Stimulated activated CD8-positive, alpha-beta memory T cell treated with anti-CD3 and anti-CD28 coated beads, Interleukin-4, amount 100 ng/mL, for 48 hours (primary cell): ENCODE measurements at places on chromosomes 7 and 10.
A peak's percentile ranks its signal among the peaks of the same experiment; 100 is the strongest.

GRCh38 chr10:97876402-97876801 lies 26.8 kb downstream of the GOLGA7B start:
- no peak for DNase-seq

DNA sequence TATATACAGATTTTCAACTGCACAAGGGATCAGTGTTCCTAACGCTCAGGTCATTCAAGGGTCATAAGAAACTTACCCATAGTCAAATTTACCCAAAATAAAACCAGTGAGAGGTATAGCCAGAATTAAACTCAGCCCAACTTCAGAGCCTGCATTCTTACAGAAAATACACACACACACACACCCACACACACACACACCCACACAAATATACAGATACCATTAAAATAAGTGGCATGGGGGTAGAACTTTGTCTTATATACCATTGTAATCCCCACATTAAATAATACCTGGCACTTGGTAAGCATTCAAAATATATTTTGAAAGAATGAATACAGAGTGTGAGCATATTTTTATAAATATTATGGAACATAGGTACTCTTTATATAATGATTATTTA lies 93.8 kb downstream of the CHCHD3 start:
- no peak for DNase-seq

DNA sequence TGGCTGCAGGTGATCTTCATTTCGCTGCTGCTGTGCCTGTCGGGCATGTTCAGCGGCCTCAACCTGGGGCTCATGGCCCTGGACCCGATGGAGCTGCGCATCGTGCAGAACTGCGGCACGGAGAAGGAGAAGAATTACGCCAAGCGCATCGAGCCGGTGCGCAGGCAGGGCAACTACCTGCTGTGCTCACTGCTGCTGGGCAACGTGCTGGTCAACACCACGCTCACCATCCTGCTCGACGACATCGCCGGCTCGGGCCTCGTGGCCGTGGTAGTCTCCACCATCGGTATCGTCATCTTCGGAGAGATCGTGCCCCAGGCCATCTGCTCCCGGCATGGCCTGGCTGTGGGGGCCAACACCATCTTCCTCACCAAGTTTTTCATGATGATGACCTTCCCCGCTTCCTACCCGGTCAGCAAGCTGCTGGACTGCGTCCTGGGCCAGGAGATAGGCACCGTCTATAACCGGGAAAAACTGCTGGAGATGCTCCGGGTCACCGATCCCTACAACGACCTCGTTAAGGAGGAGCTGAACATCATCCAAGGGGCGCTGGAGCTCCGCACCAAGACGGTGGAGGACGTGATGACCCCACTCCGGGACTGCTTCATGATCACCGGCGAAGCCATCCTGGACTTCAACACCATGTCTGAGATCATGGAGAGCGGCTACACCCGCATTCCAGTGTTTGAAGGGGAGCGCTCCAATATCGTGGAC lies 1.3 kb downstream of the CNNM2 start:
- DNase-seq = peak; percentile 40

GRCh38 chr10:126911301-126911700 lies 6.1 kb downstream of the DOCK1 start:
- no peak for DNase-seq

DNA sequence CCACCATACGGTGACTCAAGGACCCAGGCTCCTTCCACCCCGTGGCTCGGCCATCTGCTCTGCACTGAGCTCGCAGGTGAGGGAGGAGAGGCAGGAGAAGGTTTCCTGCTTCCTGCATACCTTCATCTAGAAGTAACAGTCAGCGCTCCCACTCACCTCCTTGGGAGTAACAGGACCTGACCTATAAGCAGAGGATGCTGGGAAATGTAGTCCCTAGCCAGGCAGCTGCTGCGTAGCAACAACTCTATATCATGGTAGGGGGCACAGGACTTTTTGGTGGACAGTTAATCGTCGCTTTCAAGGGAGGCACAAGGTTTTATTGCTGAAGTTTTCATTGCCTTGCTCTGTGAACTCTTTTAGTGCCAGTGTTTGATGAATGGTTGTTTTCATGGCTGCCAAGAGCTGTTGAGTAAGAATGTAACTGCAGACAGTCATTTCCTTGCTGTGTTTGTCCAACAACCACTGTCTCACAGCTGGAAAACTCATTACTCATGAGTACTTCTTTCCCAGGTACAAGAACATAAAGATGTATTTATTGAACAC lies 10.2 kb upstream of the ZFYVE27 start:
- no peak for DNase-seq

- no peak for DNase-seq
Observed at GRCh38 chr7:138036135-138036534, 34.2 kb upstream of the CREB3L2 start.

GRCh38 chr7:19079066-19079465 lies 38.4 kb downstream of the TWIST1 start:
- no peak for DNase-seq

- no peak for DNase-seq
Observed at GRCh38 chr10:132209130-132209529, 22.4 kb downstream of the DPYSL4 start.

DNA sequence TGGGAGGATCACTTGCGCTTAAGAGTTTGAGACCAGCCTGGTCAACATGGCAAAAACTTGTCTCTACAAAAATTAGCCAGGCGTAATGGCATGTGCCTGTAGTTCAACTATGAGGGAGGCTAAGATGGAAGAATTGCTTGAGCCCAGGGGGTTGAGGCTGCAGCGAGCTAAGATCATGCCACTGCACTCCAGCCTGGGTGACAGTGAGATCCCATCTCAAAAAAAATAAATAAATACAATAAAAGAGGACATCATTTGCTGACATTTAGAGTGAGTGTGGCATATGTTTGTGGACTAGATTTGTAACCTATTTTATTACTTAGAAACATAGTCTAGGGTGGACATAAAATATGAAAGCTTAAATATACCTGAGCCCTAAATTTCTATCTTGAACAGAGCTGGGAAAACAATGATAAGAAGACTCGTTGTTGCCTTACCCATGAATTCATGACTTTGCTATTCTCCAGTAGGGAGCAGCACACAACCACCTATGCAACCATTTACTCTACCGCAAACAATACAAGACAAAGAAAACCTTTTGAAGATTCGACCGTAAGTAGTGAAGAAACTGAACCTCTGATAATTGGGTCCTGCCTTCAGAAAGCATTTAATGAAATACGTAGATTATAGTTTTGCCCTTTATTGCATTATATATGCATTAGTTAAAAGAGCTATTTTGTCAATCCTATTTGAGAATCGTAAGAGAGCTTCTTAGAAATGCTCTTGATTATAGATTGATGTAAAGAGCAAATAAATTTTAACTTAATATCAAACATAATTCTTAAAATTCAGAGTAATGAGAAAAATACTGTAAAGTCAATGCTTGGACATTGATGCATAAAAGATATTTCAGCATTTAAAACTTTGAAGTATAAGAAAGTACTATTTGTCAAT lies 83.5 kb downstream of the GNAT3 start:
- DNase-seq = no peak

DNA sequence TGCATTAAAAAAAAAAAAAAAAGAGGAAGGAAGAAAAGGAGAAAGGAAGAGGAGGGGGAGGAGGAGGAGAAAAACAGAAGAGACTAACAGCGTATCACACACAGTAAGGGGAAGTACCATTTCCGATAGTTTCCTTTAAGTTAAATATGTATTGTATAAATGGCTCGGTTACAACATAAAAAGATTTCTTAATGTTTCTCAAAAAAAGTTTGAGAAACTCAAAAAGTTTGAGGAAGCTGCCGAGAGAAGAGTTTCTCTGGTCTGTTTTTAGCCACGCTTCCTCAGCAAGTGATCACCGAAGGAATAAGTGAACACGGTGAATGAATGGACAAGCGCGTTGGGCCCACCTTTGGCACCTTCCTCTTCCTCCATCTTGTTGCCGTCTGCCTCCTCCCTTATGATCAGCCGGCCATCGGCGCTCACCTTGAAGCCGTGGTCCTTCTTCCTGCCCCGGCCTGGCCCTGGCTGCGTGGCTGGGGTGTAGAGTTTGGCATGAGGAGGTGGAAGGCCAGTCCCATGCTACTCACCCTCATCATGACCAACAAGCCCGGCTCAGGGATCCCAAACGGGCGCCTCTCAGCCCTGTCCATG lies 31.3 kb upstream of the FRAT2 start:
- no peak for DNase-seq

GRCh38 chr7:128405471-128406313 lies 4.1 kb downstream of the IMPDH1 start:
- DNase-seq = peak; percentile 68

DNA sequence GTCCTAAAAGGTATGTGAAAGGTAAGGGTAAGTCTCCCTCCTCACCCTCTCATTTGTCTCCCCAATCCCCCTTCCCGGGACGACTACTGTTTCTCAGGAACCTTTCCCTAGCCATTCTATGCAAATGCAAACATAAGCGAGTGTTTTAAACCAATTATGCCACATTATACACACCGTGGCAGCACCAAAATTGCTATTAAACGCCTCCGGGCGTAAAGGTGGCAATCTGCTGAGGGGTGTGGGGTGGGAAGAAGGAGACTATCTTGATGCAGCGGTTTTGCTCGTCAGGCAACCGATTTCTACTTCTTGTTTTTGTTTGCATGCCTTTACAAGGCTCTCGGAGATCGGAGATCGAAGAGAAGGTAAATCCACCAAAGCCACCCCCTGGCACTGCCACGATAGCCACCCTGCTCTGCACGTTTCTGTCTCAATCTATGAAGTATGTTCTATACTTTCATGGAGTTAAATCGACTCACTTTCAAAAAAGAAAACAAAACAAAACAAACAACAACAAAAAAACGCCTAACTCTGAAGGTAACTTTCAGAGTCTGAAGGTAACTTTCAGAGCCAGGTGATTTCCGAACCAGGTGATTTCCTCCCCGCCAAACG lies 46.0 kb upstream of the CDK1 start:
- no peak for DNase-seq

- no peak for DNase-seq
Observed at GRCh38 chr7:94418851-94419250, 24.2 kb downstream of the COL1A2 start.

DNA sequence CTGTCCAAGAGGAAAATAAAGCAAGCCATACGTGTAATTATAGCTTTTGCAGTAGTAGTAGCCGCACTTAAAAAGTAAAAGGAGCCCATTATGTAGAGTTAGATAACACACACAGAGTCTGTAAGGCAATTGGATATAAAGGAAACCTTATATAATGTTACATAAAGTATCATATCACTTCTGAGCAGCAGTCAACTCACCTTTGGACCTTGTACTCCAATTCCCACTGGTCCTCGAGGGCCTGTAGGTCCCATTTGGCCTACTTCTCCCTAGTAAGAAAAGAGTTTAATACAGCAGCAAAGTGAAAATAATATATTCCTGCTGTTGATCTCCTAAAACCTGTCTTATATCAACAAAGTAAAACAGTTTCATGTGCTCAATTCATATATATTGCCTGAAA lies 83.6 kb downstream of the COL28A1 start:
- no peak for DNase-seq

DNA sequence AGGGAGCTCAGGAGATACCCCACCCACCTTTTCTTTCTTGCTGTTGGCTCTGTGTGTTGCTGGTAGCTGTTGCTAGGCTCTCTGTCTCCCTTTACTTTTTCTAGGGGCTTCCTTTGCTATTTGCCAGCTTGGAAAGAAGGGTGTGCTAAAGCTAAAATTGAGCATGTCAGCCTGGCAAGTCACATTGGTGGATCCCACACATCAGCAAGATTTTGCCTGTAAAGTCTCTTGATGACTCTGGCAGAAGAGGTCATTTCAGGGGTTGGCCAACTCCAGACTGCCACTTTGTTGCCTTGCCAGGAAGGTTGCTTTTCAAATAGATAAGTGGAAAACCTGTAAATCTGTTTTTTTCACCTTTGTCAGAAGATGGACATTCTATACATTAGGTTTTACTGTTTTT lies 9.9 kb downstream of the CCNY start:
- no peak for DNase-seq

GRCh38 chr10:1462994-1463633 lies 274.2 kb downstream of the ADARB2 start:
- DNase-seq = no peak

GRCh38 chr10:63323701-63324494 lies 141.9 kb downstream of the JMJD1C start:
- DNase-seq = no peak

GRCh38 chr10:7700577-7701125 lies 2.5 kb upstream of the ITIH2 start:
- DNase-seq = no peak

GRCh38 chr10:84360637-84361365 lies 32.4 kb downstream of the CCSER2 start:
- DNase-seq = no peak

DNA sequence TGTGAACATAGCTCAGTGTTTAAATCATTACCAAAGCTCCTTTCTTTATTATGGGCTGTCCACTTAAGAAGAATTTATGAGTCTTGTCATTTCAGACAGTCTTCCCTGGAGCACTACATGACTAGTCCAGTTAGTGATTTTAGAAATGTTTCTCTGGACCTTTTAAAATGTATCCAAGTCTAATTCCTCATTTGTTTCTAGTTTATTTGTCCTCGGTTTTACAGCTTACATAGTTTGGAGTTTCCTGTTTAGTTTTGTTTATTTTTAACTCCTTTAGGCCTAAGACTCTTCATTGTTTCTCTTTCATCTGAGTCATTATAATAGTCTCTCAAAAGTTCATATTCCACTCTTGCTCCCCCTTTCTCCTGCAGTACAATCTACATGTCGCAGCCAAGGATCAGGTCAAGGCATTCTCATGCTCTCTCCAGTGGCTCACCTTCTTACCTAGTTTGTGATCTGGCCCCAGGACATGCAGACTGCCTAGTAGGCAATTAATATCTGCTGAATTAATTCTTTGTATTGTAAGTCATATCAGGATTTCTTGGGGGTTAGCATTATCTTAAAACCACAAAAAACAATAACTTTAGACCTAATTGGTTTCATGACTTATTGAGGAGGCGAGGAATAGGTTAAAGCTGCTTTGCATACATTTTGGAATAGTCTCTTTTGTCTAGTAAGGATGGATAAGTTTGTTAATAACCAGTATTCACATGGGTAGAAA lies 93.8 kb downstream of the MAPK8 start:
- DNase-seq = no peak

- peak; percentile 54 for DNase-seq
Observed at GRCh38 chr7:116236020-116236630, 25.8 kb downstream of the TES start.

DNA sequence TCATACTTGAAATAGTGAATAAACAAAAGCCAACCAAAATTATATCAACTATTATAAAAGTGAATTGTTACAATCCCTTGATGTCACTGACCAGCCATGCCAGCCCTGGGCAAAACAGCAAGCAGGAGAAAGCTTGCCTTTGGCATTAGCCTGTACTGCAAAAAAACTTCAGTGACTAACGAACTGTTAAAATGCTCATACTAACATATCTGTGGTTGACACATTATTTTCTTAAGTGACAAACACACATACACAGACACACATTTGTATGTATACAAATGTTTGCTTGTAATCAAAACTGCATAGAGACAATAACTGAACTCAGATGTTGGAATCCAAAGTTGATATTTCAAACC lies 29.5 kb downstream of the CHCHD3 start:
- no peak for DNase-seq

DNA sequence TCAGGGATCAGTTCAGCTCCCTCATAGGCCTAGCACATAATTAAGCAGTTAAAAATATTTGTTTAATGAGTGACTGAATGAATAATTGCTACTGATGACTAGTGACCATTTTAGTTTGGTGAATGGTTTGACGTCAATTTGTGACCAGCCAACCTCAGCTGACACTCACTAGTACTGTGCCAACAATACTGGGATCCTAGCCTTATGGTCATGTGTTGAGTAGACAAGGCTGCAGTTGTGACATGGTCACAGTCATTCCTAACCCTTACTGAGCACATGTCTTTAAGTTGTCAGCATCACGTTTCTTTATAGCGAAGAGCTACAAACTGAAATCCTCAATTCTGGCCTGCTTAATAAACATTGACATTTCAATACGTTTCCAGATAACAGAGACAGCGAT lies 86.9 kb upstream of the SLC26A5 start:
- DNase-seq = no peak
